Osteoblast (primary cell): ENCODE measurements at places on chromosomes 6 and 20. TPM values are rescaled to one million over a fixed set of nuclear protein-coding genes. Genes with fewer than 3 reads are reported as not detected.

Gene OVOL2
- not detected in 2 replicates for total RNA-seq

Gene PRPH2
- total RNA-seq, result 3.3 and 3.8 TPM in 2 replicates

Gene DPPA5
- total RNA-seq, result not detected in 2 replicates

Gene HECA
- total RNA-seq, result 50.1 and 53.9 TPM in 2 replicates

Gene TSPO2
- not detected in 2 replicates for total RNA-seq
